ENCODE measurements at places on chromosomes 1 and 21. TPM values are rescaled to one million over a fixed set of nuclear protein-coding genes. Genes with fewer than 3 reads are reported as not detected.
A peak's percentile ranks its signal among the peaks of the same experiment; 100 is the strongest.

- peak; percentile 33 for DNase-seq
Measured at GRCh38 chr1:26234644-26235370, 807 bp downstream of the CEP85 start.

DNA sequence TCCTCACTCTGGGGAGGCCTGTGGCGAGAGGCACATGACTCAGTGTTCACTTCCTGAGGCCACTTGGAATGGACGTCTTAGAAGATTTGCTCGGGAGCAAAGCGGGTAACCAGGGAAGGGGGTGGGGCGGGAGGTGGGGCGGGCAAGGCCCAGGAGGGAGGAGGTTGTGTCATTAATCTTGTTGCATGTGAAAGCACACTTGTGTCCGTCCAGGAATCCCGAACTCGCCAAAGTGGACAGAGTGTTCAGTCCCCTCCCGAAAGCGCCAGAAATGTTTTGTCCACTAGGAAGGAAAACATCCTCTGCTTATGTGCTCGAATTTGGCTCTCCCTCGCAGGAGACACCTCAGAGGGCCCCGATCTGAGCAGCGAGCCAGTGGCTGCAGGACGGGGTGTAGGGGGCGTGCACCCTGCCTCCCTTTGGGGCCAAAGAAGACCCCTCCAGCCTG is 84.2 kb downstream of the SPSB1 start:
- no peak for DNase-seq

DNA sequence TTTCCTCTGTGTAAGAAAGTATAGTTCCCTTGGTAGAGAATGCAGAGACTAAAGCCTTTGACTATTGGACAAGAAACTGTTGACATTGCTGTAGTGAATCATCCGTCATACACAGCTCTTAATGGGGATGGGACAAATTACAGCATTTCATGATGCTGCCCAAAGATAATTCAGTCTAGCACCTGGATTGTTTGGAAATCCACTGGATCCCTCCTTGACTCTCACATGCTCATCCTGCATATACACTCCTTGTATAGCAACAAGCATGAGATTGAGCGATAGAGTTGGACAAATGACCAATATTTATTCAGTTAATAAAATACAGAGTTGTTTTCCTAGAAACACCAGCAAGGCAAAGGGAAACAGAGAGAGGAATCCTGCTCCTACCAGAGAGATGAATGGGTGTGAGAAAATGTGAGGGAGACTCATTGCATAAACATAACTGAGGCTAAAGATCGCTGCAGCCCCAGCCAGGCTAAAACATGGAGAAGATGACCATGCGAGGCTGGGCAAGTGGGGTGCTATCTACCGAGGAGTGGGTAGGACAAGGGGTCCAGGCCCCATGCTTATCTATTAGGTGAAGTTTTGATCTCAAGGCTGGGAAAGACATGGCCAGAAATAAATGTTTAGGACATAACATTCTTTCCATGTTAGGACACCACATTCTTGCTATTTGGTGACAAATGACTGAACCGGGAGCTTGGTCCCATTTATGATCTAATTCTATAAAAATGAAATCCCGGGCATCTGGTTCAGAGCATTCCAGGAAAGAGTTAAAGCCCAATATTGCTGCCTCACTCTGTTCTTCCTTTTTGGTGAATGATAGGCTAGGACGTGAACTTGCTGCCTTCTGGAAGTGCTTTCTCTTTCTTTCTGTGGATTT is 153.2 kb downstream of the TGFB2 start:
- no peak for DNase-seq

DNA sequence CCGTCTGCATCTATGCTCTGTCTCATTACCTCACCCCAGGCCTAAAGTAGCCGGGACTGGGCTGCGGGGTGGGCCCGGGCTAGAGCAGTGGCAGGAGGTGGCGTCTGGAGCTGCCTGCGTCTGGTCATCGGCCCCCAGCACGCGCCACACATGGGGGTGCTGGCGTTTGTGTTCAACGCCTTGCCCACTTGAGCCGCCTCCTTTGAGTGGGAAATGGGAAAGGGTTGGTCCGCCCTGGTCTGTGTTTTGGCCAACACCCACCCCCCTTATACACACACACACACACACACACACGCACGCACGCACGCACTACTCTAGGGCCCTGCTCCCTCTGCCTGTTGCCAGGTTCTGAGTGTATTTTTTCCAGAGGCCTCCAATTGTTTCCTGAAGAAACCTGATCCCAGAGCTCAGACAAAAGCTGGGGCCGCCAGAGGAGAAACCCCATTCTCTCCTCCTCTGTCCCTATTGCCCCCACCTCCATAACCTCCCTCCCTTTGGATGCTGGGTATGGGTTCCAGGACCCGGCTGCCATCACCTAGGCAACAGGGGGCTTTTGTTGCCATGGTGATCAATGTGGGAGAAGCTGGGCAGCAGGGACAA is 10.1 kb downstream of the VANGL2 start:
- no peak for DNase-seq

DNA sequence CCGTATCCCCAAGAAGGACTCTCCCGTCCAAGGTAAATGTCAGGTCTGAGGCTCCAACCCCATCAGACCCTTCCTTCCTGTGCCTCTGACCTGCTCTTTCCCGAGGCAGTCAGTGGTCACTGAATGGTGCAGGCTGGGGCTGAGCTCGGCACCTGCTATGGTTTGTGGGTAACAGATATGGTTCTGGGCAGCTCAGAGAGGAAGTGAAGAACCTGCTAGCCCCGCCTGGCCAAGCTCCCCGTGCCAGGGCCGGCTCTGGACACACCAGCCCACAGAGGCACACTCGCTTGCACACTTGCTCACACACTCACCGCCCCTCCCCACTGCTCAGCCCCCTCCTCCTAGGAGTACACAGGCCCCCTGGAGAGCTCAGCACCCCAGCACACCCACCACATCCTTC is 16.4 kb downstream of the NCMAP start:
- DNase-seq, result no peak

DNA sequence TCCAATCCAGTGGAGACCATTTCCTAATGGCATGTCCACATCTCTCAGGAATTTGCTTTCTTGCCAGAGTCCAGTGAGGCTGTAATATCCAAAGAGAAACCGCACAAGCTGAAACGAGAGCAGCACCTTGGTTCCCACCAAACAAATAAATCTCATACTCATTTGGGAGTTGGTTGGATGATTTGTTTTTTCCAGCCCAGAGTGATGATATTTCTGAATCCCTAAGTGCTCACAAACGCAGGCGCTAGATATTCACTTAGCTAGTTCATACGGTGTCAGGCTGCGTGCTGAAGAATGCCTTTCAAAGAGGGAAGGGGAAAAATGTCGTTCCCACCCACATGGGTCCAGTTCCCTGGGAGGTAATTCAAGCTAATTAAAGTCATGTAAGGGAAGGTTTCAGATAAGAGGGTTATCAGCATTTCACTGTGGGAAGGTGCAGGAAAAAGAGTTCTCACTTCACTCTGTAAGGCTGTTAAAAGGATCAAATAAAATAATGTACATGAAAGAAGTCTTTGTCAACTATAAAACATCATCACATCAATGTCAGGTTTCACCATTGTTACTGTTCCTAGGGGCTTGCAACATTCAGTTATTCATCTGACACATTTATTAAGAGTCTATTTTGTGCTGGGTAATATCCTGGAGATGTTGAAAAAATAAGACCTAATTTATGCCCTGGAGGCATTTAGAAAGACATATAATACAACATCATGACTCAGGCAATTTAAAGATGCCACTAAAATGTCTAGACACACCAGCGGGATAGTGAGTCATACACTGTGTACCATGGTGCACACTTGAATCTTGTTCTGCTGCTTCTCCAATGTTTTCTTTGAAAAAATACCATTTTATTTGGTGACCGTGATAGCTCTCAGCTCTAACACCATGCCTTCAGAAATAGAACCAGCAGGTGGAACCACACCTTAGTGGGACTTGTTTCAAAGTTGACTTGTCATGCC is 19.3 kb downstream of the DPT start:
- DNase-seq, result no peak

The CYP2J2 gene
- polyA plus RNA-seq, result not detected

The LRRC71 gene
- not detected for polyA plus RNA-seq

The GJA4 gene
- polyA plus RNA-seq, result not detected
